ENCODE measurements at places on chromosomes 11 and 22.

- no peak for DNase-seq
These were observed 53.3 kb upstream of the SUSD2 start for GRCh38 chr22:24128021-24128420.

- DNase-seq: peak; percentile 50
These were observed 46.3 kb upstream of the SYT13 start for GRCh38 chr11:45332276-45332934.

GRCh38 chr22:31277741-31278140 is 14.5 kb downstream of the PIK3IP1 start:
- no peak for DNase-seq

- DNase-seq: no peak
These were observed 6.6 kb upstream of the OR4B1 start for GRCh38 chr11:48210052-48210451.

DNA sequence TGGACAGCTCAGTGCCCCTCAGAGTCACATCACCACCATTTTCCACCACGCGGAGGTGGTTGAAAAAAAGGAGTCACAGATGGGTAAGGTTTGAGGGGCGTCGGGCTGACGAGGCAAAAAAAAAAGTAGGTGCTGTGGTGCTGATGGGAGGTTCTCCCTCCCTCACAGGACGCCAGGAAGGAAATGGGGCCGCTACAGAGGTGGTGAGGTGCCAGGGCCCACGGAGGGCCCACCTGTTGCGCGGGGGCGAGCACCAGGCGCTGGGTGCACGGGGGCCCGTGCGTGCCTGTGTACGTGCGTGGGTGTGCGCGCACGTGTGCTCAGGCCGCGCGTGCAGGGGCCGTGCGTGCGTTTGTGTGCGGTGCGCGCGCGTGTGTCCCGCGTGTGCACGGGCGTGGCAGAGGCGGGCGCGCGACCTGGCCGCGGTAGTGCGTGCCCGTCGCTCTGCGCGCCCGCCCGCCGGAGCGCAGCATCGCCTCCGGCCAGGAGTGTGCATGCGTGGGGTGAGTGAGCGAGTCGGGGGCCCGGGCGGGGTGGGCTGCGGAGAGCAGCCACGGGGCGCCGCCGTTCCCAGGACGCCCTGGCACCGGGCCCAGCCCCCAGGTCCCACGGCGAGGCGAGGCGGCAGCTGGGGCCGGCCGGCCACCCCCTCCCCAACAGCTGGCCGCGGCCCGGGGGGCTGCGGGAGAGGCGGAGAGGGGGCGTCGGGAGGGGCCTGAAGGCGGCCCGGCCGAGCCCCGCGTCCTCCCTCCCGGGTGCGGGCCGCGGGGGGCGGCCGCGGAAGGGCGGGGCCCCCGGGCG is 2.8 kb downstream of the PDGFB start:
- no peak for DNase-seq

GRCh38 chr11:119318240-119319135 is 1.6 kb upstream of the MCAM start:
- peak; percentile 71 for DNase-seq

- no peak for DNase-seq
These were observed 132.3 kb downstream of the OPCML start for GRCh38 chr11:133399855-133400625.

DNA sequence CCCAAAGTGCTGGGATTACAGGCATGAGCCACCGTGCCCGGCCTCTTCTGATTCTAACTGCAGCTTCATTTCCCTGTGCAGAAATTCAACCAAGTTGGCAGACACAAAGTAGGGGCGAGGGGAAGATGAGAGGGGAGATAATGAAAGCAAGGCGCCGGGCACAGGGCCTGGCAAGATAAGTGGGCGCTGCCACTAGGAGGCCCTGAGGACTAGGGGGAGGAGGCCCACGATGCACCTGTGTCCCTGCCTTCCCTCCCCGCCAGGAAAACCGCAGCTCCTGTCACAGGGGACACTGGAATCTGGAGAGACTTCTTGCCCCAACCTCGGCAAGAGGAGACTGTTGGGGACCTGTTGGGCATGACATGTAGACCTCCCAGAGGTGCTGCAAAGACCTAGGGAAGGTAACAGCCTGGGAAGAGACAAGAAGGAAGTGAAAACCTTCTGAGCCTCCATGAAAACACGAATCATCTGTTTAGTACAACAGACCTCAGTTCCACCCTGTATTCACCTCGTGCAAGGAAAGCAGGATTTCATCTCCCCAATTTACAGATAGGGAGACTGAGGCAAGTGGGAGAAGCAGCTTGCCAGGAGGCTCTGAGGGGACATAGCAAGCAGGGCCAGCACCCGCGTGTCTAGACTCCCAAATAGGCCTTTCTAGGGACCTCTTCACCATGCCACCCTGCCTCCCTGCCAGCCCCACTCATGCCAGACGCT is 3.1 kb upstream of the LGALS1 start:
- no peak for DNase-seq

DNA sequence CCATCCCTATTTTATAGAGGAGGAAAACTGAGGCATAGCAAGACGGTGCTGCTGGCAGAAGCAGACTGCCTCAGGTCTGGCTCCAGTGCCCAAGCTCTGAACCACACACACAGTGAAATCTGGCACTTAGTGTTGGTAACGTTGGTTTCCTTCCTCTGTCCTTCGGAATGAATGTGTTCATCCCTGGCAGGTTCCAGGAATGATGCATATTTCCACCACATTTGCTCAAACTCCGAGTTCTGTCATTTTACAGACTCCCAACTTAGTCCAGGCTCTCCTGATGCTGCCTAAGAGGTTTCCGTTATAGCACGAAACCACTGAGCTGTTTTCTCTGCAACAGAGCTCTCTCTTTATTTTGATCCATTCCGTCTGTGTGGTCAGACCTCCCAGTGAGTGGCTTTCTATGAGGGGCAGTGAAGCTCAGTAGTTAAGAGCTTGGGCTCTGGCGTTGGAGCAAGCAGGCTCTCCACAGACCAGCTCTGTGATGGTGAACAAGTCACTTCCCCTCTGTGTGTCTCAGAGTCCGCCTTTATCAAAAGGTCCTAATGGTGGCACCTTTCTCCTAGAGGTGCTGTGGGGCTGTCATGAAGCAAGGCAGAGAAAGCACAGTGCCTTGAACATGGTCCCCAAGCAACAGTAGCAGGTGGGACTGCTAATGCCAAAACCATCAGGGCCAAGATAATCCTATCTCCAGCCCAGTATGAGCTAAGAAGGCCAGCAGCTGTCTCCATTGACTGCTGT is 200.3 kb downstream of the MYO18B start:
- no peak for DNase-seq

- no peak for DNase-seq
These were observed 176.1 kb upstream of the NCAM1 start for GRCh38 chr11:112785149-112785548.

DNA sequence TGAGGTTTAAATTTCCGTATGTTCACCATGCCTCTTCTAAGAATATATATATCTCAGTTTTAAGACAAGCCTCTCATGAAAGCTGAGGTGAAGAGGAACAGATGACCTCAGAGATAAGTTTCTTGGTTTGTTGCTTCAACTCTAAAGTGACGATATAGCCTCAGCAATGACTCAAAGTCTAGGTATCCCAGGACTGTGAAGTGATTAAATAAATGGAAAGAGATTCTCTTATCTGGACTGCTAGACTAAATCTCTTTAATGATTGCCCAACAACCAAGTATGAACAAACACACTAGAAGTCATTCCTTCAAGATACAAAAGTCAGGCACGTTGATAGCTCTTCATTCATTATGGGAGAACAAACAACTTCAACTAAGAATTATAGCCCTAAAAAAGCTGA is 15.3 kb downstream of the CADM1 start:
- DNase-seq: no peak

GRCh38 chr22:35631597-35631996 is 14.5 kb upstream of the MB start:
- DNase-seq: peak; percentile 45

DNA sequence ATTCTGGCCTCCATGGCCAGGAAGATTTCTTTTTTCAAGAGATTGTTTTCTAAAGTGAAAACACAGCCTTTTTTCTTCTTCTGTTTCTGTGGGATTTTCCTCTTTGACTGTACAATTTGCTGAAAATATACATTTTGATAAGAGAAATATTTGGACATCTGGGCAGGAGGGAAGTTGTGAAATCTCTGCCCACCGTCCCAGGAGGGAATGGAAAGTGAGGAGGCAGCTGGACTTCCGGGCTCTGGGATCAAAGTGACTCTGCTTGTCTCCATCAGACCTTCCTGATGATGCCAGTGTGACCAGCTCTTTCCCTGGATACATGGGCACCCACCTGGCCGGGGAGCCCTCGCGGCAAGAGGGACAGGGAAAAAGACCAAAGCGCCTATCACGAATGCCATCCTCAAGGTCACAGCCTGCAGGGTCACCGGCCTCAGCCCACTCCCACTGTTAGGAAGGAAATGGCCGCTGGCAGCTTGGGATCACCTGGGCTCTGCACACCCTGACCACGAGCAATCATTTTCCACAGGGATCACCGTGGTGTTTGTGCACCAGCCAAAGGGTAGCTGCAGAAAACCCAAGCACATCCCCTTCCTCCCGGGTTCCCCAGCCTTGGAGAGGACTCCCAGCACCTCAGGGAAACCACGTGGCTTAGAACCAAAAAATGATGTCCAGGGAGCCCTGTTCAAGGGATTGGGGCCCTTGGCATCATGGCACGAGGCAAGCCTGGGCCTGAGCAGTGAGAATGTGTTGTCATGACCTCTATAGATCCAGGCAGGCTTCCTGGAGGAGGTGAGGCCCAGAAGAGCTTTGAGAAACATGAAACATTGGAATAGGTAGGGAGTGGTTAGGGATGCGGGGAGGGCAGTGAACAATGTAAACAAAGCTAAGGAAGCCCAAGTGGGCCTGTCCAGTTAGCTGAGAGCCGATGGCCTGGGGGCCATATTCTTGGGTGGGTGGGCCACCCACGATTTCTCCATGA is 29.1 kb upstream of the CCND1 start:
- DNase-seq: no peak

- DNase-seq: no peak
These were observed 19.7 kb upstream of the ALG8 start for GRCh38 chr11:78158987-78159652.

DNA sequence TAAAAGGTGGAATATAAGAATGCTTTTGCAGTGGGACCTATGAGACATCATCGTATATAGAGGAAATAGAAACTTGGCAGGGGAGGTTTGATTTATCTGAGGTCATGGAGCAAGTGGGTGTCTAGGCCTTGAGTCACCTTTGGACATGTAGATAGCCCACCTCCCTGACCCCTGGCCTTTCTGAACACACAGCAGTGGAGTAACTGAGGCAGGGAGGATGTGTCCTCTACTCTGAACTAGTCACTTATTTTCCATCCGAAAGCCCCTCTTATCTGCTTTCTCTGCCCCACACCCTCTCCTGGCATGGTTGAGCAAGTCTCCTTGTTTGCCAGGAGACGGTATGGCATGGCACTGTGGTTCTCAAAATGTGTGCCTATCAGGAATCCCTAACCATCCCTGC is 7.9 kb downstream of the CD82 start:
- no peak for DNase-seq

GRCh38 chr11:78905756-78906155 is 331.1 kb upstream of the NARS2 start:
- DNase-seq: no peak

DNA sequence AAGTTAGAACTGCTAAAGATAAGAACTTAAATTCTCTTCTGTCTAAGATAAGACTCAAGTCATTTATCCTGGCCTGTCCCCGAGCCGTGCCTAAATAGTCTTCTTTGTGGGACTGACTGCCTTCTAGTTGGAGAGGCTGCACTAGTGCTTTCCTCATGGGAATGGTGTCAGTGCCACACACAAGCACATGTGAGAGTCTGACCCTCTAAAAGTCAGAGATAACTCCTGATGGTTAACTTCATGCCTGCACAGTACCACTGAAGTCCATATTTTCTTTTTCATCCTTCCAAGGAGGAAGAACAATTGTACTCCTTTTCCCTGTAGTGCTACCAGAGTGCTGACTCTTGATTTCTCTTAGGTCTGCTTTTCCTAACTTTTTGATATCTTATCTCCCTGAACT is 309.7 kb downstream of the TMEM135 start:
- DNase-seq: no peak

GRCh38 chr11:23679041-23679440 is 817.8 kb upstream of the LUZP2 start:
- DNase-seq: no peak

DNA sequence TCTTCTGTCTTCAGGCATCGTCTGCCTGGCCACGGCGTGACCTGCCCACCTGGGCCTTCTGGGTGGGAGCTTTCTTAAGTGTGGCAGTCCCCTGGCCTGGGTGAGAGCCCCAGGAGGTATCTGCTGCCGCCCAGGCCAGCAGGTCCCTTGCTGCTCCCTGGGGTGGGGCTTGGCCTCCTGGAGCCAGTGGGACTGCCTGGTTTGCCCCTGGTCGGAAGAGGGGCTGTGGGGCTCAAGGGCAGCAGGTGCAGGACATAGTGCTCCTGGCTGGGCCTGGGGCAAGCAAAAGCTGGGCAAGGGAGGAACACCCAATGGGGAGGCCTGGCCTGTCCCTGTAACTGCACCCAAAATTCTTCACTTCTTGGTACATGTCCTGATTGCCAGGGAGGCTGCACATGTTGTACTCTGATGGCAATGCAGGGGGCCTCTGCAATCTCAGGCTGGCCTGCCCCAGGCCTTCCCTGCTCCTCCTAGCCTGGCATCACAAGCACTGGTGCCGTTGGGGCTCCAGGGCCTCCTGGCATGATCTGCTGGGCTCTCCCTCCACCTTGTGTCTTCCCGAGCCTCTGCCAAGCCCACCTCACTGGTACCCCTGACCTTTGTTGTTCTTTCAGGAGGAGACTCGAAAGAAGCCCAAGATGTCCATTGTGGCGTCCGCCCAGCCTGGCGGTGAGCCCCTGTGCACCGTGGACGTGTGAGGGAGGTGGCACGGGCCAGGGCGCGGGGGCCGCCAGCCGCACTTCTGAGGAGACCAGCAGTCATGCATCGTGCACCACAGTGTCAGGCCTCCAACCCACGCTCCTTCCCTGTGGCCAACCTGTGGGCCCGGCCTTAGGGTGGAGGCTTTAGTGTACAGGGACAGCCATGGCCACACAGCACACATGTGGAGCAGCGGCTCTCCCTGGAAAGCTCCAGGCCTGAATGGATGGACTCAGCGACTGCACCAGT is 6.2 kb upstream of the RANBP1 start:
- DNase-seq: no peak

- no peak for DNase-seq
These were observed 14.9 kb downstream of the NCR3LG1 start for GRCh38 chr11:17366495-17366894.

DNA sequence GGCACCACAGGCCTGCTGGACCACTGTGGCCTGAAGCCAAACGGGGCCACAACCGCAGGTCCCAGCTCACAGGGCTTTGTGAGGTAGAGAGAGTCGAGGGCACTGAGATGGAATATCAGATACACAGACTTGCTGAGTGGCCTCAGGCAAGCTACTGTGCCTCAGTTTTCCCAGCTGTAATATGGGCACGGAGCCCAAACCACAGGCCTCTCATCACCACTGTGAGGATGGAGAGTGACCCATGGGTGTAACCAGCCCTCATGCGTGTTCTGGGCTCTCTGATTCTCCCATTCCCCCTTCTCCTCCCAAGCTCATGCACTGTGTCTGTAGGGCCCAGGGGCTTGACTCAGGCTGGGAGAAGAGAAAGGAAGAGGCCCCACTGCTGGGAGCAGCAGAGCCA is 4.2 kb downstream of the UNC93B1 start:
- no peak for DNase-seq

GRCh38 chr11:126711977-126712625 is 288.5 kb downstream of the KIRREL3 start:
- DNase-seq: no peak

- no peak for DNase-seq
These were observed 11.6 kb downstream of the CD59 start for GRCh38 chr11:33724644-33725035.

Measured in activated CD4-positive, alpha-beta T cell treated with anti-CD3 and anti-CD28 coated beads, Interleukin-2, Interleukin-6, amounts not matched to agents 100 ng/mL and 50 ng/mL, durations not matched to agents 16 hours and 8 hours (primary cell).